ENCODE measurements at places on chromosomes 1 and 21. TPM values are rescaled to one million over a fixed set of nuclear protein-coding genes. Genes with fewer than 3 reads are reported as not detected.

- DNase-seq = no peak
Measured at GRCh38 chr1:244083383-244083943, 32.4 kb downstream of the ZBTB18 start.

GRCh38 chr1:51610637-51611036 lies 6.3 kb upstream of the OSBPL9 start:
- DNase-seq = no peak

DNA sequence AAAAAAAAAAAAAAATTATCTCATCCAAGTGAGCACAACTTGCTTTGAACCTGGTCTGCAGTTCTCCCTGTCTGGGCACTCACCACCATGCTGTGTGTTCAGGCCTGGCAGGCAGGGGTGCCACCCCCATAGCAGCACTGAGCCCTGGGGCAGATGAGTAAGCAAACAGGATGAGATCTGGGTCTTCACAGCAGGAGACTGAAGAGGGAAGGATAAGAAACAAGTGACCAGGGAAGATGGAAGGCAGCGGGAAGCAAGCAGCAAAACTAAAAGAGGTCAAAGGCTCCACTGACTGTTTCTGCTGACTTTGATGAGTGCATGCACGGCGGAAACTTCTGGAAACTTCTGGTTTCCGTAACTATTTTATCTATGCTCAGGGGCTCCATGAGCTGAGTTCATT lies 133.5 kb upstream of the SOD1 start:
- DNase-seq = no peak

DNA sequence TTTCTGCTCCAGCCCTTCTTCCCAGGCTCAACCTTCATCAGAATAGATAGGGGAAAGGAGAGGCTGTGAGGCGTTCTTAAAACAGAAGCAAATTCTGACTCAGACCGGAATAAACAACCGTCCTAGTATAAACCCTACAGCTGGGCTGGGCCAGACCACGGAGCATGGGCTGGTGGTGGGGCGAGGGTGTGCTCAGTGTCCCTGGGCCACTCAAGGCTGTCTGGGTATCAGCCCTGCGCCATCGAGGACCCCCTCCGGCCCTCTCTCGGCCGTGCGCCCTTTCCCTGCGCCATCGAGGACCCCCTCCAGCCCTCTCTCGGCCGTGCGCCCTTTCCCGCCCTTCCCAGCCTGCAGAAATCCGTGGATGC lies 36.0 kb downstream of the CAPN2 start:
- peak; percentile 73 for DNase-seq

DNA sequence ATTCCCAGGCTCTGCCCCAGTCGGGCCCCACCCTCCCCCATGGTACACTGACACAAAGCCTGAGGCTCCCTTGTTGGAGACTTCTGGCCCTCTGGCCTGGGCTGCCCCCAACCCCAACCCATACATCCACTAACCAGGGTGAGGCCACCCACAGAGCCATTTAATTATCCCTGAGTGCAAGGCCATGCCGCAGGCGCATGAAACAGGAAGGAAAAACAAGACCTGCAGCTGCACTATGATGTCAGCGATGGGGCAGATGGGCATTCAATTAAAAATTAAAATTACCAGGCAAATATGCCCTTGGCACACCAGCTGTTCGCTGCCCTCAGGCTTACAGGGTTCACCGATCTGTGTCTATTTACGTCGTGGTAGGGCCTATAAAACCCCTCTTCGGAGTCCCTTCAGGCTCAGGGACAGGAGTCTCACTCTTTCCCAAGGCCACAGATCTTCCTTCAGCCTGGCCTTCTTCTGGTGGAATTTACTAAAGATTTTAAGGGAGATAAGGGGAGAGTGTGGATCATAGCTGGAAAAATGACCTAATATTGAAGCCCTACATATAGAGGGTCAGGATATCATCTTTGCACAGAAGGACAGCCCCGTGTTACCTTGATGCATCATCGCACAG lies 29.6 kb upstream of the RGS16 start:
- DNase-seq = peak; percentile 45

- no peak for DNase-seq
Measured at GRCh38 chr1:61362351-61362750, 280.0 kb downstream of the NFIA start.

- DNase-seq = no peak
Measured at GRCh38 chr1:204032642-204033235, 40.2 kb upstream of the SOX13 start.

DNA sequence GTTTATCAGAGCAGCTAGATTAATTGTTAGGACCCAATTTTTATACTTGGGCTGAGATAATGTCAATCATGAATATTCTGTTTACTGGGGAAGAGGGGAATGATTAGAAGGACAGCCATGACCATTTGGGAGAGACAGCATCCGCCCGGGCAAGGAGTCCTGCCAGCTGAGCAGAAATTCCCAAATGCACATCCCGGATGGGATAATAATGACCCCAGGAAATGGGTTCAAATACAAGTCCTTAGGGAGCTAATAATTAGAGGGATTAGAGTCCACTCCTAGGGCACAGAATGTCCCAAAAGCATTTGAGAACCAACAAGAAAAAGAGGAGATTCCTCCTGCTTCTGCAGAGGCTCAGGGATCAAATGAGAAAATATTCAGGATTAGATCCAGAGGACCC lies 115.9 kb downstream of the LRRC53 start:
- DNase-seq = no peak

DNA sequence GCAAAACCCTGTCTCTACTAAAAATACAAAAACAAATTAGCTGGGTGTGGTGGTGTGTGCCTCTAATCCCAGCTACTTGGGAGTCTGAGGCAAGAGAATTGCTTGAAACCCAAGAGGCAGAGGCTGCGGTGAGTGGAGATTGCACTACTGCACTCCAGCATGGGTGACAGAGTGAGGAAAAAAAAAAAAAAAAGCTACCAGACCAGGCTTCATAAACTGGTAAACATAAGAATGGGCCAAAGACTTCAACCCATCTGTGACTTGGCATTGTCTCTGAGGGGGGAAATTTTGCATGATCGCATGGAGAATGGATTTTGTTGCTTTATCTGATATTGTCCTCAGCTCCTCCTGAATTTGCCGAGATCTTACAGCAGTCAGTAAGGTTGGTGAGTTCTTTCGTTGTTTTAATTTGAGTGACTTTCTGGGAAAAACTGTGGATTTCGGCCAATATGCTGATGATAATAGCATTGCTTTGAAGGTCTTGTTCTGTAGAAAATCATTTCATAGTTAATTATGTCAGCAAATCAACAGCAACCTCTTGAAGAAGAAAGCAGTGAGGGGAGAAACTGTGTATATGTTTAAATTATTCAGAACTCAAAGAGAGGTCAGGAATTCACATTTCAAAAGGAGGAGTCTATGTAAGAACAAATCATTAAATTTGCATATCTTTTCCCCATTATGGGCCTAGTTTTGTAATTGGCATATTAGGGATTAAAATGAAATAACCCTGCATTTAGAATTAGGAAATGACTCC lies 13.1 kb downstream of the FGGY start:
- no peak for DNase-seq

DNA sequence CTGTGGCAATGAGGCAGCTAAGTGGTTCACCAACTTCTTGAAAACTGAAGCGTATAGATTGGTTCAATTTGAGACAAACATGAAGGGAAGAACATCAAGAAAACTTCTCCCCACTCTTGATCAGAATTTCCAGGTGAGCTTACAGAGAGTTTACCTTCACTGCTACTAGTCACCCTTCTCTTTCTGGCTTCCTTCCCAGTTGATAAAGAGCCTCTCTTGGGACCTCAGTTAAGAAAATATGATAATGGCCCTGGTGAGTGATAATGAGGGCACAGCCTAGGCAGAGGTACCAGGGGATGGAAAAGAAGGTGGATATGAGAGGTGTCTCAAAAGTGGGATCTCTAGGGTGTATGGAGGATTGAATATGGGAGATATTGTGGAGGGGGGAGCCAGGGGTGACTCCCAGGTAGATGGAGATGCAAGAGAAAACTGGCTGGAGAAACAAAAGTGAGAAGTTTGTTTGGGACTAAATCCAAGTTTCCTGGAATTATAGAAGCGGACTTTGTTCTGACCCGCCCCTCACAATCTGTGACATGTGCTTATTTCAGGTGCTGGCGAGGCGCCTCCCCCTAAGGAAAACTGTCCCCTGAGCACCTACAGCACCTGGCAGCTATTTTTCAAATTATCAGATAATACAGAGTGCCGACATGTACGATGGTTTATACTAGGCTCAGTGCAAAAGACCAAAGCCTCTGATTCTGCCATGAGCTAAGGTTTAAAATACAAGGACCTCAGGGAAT lies 13.7 kb downstream of the MTARC2 start:
- no peak for DNase-seq

HHAT gene
- 36.5 TPM for total RNA-seq

TOMM20 gene
- 119 TPM for total RNA-seq

VAMP3 gene
- 141 TPM for total RNA-seq

FMOD gene
- total RNA-seq = 4.4 TPM

S100A3 gene
- total RNA-seq = 10.8 TPM

FCN3 gene
- total RNA-seq = not detected

MARK1 gene
- total RNA-seq = 0.08 TPM

Data from myocyte (in vitro differentiated cells).